ENCODE measurements at places on chromosomes 7 and 10.

DNA sequence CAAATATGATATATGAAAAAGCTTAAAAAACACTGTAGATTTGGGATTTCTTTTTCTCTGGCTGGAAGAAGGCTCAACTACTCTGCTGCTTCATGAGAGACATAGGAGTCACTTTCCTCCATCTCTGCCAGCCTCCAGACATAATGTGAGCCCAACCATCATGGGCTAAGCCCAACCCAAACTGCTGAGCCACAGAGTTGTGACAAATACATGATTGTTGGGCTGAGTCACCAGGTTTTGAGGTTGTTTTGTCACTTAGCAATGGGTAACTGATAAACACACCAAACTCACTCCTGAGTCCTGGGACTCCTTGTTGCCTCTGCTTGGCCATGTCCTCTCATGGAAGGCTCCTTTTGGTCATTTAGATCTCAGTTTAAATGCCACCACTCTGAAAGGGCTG lies 381.8 kb upstream of the FZD8 start:
- DNase-seq, result no peak

DNA sequence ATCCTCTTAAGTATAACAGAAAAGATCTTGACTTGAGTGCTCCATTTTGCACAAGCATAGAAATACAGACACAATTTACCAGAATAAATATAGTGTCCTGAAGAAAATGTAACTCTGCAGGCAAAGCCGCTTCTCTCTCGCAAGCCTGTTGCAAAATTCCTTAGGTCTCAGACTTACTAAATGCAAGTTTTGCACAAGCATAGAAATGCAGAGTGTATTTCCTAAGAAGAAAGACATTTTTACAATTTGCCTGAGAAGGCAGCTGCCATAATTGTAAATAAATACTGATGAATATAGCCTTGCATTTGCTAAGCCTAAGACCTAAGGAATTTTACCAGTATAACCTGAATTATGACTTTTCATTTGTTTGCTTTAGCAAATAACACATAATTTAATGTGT lies 67.1 kb downstream of the AGMO start:
- DNase-seq, result no peak

- peak; percentile 93 for DNase-seq
These were observed 7.0 kb downstream of the AIMP2 start for GRCh38 chr7:6015917-6016652.

DNA sequence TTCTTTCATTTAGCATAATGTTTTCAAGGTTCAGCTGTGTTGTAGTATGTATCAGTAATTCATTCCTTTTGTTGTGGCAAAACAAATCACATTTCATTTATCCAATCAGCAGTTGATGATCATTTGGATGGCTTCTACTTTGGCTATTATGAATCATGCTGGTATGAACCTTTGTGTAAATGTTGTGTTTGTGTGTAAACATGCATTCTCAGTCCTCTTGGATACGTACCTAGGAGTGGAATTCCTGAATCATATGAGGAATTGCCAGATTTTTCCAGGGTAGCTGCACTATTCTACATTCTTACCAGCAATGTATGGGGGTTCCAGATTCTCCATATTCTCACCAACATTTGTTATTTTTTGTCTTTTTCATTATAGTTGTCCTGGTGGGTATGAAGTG lies 578.5 kb upstream of the MKI67 start:
- DNase-seq, result no peak

- DNase-seq, result no peak
These were observed 199.5 kb downstream of the GPAM start for GRCh38 chr10:111984057-111984456.
